ENCODE measurements at places on chromosomes 11 and 22. TPM values are rescaled to one million over a fixed set of nuclear protein-coding genes. Genes with fewer than 3 reads are reported as not detected.
A peak's percentile ranks its signal among the peaks of the same experiment; 100 is the strongest.

ANO3 gene
- total RNA-seq: not detected

DNA sequence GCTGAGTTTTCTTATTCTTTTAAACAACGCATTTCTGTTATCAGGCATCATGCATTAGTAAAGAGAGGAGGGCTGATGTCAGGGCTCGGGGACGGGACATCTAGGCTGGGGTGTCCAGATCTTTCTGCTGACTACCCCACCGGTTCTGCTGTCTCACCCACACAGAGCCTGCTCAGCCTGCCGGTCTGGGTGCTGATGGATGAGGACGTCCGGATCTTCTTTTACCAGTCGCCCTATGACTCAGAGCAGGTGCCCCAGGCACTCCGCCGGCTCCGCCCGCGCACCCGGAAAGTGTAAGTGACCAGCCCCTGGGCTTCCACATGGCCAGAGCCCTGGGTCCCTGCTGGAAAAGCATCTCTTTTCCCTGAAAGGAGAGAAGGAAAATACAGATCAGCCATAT, 9.4 kb downstream of the NCF4 start:
- H3K36me3 ChIP-seq: peaks cover 48% of the 10 kb centered on the region
- peaks cover 16% of the 10 kb centered on the region for H3K4me1 ChIP-seq
- no peak overlapping the region for H3K4me3 ChIP-seq
- H3K27ac ChIP-seq: no peak overlapping the region

DNA sequence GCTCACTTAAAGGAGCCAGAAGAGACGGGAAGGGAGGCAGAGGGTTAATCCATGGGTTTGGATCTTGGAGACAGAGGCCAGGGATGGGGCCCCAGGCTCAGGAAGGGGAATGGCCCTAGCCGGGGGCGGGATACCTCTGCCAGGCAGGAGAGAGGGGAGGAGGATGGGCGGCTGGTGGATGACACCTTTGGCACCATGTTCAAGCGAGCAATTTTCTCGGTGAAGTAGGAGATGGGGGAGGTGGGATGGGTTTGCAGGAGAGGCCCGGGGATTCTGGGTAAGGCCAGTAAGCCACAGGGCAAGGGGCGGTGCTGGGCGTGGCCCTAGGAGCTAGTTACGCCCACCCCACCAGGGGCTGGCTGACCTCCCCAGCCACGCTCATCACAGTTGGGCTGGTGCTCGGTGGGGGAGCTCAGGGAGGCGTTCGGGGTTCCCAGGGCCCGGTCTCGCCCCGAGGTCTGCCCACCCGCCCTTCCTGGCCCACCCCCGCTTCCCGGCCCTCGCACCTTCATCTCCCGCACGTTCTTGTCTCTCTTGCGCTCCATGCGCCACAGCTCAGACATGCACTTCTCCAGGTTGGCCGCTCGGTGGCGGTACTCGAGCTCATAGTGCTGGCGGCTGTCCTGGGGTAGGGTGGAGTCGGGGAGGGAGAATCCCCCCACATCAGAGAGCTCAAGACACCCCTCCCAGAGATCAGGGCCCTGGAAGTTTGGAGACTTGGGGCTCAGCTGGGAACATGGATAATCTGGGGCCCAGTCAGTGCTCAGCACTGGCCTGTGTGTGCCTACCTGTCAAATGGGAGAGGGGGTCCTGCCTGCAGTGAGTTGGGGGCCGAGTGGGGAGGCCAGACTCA, 12.7 kb downstream of the BAIAP2L2 start:
- no peaks in the 10 kb centered on the region for H3K4me1 ChIP-seq
- no peak for DNase-seq
- no peaks in the 10 kb centered on the region for H3K36me3 ChIP-seq
- no peak overlapping the region for H3K27ac ChIP-seq

GRCh38 chr11:8328848-8329330, 65.2 kb upstream of the LMO1 start:
- H3K4me3 ChIP-seq: no peak overlapping the region
- no peaks in the 10 kb centered on the region for H3K36me3 ChIP-seq
- no peaks in the 10 kb centered on the region for H3K4me1 ChIP-seq
- H3K27ac ChIP-seq: no peak overlapping the region
- DNase-seq: peak; percentile 12

DNA sequence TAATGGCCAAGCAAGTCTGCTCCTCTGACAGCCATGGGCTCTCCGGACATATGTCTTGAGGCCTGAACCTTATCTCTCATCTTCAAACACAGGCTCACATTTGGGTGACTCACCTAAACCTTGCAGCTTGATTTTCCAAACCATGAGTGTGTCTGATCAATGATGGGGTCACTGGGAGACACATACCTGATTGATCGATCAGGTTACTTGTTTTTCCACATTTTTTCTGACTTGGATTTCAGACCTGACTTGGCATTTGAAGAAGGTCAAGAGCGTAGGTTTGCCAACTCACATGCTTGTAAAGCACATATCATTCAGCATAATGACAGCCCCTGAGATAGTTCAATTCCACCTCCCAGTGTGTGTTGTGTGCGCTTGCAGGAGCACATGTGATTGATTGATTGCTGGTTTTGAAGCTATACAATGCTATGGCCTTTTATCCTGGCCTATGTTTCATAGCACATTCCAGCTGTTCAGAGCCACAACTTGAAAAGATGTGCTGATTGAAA, 116.7 kb upstream of the KIRREL3 start:
- no peaks in the 10 kb centered on the region for H3K4me1 ChIP-seq
- no peak overlapping the region for H3K27ac ChIP-seq
- DNase-seq: no peak
- H3K27me3 ChIP-seq: no peaks in the 10 kb centered on the region

GRCh38 chr11:126123686-126124085, 61.0 kb upstream of the CDON start:
- H3K4me1 ChIP-seq: no peaks in the 10 kb centered on the region
- H3K27me3 ChIP-seq: no peaks in the 10 kb centered on the region
- H3K27ac ChIP-seq: no peak overlapping the region
- no peaks in the 10 kb centered on the region for H3K36me3 ChIP-seq
- no peak overlapping the region for H3K4me3 ChIP-seq

GRCh38 chr11:32893093-32893342, 407 bp downstream of the QSER1 start:
- H3K36me3 ChIP-seq: no peaks in the 10 kb centered on the region
- DNase-seq: no peak
- peaks cover 19% of the 10 kb centered on the region for H3K4me1 ChIP-seq
- H3K27ac ChIP-seq: peak overlapping the region; percentile 62
- H3K4me3 ChIP-seq: no peak overlapping the region

GRCh38 chr11:118530683-118531596, at the start of gene TMEM25:
TMEM25 (plus strand) TSS chr11:118531192; CDS start chr11:118531802, 610 bp downstream.
- H3K36me3 ChIP-seq: no peaks in the 10 kb centered on the region
- peak within 1 kb of the TSS; percentile 45 for H3K27ac ChIP-seq
- peak; percentile 67 for DNase-seq
- peak within 1 kb of the TSS; percentile 83 for H3K4me3 ChIP-seq

GRCh38 chr11:12581416-12581815, 92.8 kb upstream of the TEAD1 start:
- H3K4me1 ChIP-seq: no peaks in the 10 kb centered on the region
- no peaks in the 10 kb centered on the region for H3K36me3 ChIP-seq
- H3K27me3 ChIP-seq: peaks cover 2% of the 10 kb centered on the region
- H3K4me3 ChIP-seq: no peak overlapping the region
- no peak for DNase-seq

DNA sequence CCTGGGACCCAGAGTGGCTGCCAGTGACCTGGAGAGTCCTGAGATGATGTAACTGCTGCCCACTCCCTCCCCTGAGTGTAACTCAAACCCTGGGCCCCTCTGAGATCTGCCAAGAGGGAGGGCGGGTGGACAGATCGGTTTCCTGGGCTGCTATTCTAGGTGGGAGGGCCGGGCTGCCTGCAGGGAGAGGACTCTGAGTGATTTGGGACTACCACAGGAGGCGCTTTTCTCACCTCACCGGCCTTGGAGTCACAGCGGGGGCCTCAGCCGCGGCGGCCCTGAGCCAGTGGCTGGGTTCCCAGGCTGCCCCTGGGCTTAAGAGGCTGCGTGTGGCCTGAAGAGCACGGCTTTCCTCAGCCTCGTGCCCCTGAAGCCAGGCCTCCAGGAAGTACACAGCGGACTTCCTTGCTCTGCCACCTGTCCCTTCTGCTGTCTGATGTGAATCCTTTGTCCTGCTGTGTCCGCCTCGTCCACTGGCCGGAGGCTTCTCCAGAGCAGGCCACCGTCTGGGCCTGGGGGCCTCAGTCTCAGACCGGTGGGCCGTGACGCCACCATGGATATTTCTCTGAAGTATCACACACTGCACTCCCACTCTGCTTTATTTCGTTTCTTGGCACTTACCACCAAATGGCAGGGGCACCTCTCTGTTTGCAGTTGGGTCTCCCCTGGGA, 11.5 kb downstream of the RELT start:
- H3K36me3 ChIP-seq: peaks cover 6% of the 10 kb centered on the region
- no peaks in the 10 kb centered on the region for H3K27me3 ChIP-seq
- peaks cover 35% of the 10 kb centered on the region for H3K4me1 ChIP-seq
- no peak for DNase-seq
- H3K27ac ChIP-seq: no peak overlapping the region

TRIM6 gene
- total RNA-seq: not detected

DNA sequence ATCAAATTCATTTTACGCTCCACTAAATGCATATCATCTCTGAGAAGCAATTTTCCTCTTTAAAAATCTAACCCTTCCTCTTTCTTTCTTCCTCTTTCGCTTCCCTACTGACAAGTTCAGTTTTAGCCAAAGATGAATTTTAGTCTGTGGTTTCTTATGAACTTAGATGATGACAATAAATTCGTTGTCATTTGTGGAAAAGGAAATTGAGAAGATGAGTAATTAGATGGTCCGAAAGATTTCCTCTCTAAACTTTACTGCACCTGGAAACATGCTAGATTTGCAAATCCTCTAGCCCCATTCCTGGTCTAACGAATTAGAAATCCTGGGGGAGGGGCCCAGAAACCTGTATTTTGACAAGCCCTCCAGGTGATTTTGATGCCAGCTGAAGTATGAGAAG, 855.4 kb upstream of the CHORDC1 start:
- H3K4me1 ChIP-seq: no peaks in the 10 kb centered on the region
- no peak for DNase-seq
- no peak overlapping the region for H3K4me3 ChIP-seq
- no peak overlapping the region for H3K27ac ChIP-seq
- no peaks in the 10 kb centered on the region for H3K36me3 ChIP-seq

PKDREJ gene
- not detected for total RNA-seq

- H3K27me3 ChIP-seq: no peaks in the 10 kb centered on the region
- H3K4me3 ChIP-seq: peak overlapping the region; percentile 97
- peaks cover 22% of the 10 kb centered on the region for H3K4me1 ChIP-seq
- peaks cover 11% of the 10 kb centered on the region for H3K36me3 ChIP-seq
These were observed 504 bp upstream of the ASCC2 start for GRCh38 chr22:29838599-29838956.

DNA sequence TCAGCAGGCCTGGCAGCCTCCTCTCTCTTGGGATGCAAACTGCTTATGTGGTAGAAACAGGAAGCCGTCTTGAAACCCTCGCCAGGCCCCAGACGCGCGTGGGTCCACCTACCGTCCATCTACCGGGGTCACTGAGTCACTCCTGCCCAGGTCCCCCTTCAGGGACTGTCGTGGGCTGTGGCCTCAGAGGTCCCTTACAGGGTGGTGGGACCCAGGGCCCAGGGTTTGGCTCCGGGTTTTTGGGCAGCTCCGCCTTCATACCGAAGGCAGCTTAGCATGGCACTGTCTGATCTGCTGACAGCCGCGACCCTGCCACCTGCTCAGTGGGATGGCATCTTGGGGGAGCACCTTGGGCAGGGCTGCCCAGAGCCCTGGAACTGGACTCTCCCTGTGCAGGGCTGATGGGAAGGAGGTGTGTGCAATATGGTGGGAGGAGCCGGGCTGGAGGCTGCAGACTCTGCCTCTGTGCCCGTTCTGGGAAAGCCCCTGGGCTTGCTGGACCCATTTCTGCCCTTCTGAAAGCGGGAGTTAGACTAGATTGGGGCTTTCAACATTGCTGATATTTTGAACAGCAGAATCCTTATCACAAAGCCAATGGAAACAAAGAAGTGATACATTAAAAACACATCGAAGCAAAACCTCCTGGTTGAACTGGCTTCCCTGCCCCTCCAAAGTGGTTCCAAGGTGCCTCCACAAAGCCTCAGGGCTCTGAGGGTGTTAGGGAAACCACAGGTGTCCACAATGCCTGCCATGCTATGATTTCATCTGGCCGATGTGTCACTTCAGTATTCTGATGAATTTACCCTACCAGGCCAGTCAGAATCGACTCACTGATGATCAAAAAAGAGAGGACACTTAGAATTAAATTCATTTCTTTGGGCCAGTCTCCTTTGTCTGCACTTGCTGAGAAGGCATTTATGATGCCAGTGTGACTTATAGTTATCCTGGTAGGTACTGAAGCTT, 316.5 kb downstream of the KIRREL3 start:
- DNase-seq: no peak
- H3K27me3 ChIP-seq: peaks cover 2% of the 10 kb centered on the region
- no peaks in the 10 kb centered on the region for H3K4me1 ChIP-seq
- no peak overlapping the region for H3K27ac ChIP-seq
- H3K36me3 ChIP-seq: no peaks in the 10 kb centered on the region

GRCh38 chr11:118224511-118225188, at the start of gene JAML:
JAML (minus strand) TSS chr11:118225011; CDS start chr11:118214866, 10,145 bp downstream.
- no peaks in the 10 kb centered on the region for H3K27me3 ChIP-seq
- peaks cover 6% of the 10 kb centered on the region for H3K36me3 ChIP-seq
- peak; percentile 94 for DNase-seq
- H3K4me3 ChIP-seq: peak within 1 kb of the TSS; percentile 99

GRCh38 chr11:105754716-105755115, 144.8 kb downstream of the GRIA4 start:
- no peaks in the 10 kb centered on the region for H3K27me3 ChIP-seq
- H3K4me3 ChIP-seq: no peak overlapping the region
- no peak for DNase-seq
- H3K27ac ChIP-seq: no peak overlapping the region
- no peaks in the 10 kb centered on the region for H3K36me3 ChIP-seq

GRCh38 chr11:7534042-7534378, 20.2 kb downstream of the PPFIBP2 start:
- no peak overlapping the region for H3K27ac ChIP-seq
- no peaks in the 10 kb centered on the region for H3K36me3 ChIP-seq
- H3K4me1 ChIP-seq: no peaks in the 10 kb centered on the region
- no peak for DNase-seq
- no peaks in the 10 kb centered on the region for H3K27me3 ChIP-seq

CEP126 gene
- total RNA-seq: 0.64 TPM

DNA sequence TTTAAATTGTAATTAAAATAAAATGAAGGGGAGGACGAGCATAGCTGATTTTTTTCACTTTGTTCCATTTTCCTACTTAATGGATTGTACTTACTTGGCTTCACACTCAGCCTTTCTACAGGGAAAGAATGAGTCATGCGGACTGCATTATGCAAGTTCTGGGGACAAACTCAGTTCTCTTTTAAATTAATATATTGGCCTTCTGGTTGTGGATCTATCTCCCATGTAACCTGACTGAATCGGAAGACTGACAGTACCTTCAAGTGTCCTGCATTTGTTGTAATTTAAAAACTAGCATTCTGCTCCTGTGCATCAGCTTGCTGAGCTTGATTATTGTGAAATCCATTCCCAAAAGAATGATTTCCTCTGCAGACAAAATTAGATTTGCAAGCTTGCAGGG, 12.2 kb downstream of the OR8D1 start:
- no peak for DNase-seq
- H3K4me1 ChIP-seq: no peaks in the 10 kb centered on the region
- no peak overlapping the region for H3K4me3 ChIP-seq
- no peaks in the 10 kb centered on the region for H3K27me3 ChIP-seq
- H3K36me3 ChIP-seq: no peaks in the 10 kb centered on the region
- no peak overlapping the region for H3K27ac ChIP-seq

Measured in CD4-positive, CD25-positive, alpha-beta regulatory T cell (primary cell).